Diencephalon (tissue), 1 donor: ENCODE measurements at places on chromosomes 3 and 15. TPM values are rescaled to one million over a fixed set of nuclear protein-coding genes. Genes with fewer than 3 reads are reported as not detected.

The CADPS gene
- total RNA-seq: 370 TPM

The MORC1 gene
- total RNA-seq: 0.23 TPM

The GPR149 gene
- 22.1 TPM for total RNA-seq

The IGSF11 gene
- 19.6 TPM for total RNA-seq

The ATP13A4 gene
- 30.7 TPM for total RNA-seq
